ENCODE measurements at places on chromosomes 7 and 10.
A peak's percentile ranks its signal among the peaks of the same experiment; 100 is the strongest.

DNA sequence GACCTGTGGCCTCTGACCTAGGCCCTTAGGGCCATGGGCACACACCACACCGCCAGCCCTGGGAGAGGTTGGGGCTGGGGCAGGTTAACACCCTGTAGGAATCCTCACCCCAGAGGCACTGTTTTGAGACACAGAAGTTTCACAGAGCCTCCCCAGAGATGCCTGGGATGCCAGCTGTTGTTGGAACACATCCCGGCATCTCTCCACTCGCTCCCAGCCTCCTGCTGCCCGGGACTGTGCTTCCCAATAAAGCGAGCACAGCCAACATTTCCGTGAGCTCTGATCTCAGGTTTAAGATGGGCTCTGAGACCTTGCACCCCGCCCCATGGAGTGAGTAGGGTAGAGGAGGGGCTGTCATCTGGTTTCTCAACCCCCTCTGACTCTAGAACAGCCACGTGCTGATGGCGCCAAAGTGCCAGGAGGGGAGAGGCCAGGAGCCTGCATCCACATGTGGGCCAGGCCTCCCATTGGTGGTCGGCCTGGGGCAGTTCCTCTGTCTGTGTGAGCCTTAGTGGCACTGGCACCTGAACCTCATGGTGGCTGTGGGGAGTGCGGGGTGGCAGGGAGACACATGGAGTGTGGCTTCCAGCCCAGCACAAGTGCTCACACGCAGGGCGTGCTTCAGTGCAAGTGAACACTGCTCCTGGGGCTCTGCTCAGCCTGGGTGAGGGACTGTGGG lies 54.7 kb downstream of the RASGEF1A start:
- DNase-seq, result peak; percentile 20

DNA sequence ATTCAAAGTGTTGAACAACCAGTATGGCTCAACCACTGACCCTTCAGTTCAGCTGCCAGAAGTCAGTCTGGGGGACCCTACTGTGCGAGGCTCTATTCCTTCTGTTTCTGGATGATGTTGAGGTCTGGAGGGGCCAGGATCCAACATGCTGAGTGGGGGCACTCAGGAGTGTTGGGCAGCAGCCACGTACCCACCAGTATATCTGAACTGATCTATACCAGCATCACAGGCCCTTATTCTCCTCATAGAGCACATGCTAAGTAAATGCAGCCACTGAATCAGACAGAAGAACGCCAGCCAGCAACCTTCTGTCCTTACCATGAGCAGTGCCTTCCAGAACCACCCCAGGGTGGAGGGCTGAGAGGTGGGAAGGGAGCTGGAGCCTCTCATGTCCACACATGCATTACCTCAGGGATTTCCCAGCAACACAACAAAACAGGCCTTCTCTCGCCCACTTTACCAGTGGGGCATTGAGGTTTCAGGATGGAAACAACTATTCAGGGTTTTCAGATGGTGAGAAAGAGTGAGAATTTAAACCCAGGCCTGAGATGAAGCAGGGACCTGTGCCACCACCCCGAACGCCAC lies 6.8 kb upstream of the MSMB start:
- DNase-seq, result peak; percentile 70

- DNase-seq, result no peak
Observed at GRCh38 chr7:17328641-17329040, 30.2 kb downstream of the AHR start.

DNA sequence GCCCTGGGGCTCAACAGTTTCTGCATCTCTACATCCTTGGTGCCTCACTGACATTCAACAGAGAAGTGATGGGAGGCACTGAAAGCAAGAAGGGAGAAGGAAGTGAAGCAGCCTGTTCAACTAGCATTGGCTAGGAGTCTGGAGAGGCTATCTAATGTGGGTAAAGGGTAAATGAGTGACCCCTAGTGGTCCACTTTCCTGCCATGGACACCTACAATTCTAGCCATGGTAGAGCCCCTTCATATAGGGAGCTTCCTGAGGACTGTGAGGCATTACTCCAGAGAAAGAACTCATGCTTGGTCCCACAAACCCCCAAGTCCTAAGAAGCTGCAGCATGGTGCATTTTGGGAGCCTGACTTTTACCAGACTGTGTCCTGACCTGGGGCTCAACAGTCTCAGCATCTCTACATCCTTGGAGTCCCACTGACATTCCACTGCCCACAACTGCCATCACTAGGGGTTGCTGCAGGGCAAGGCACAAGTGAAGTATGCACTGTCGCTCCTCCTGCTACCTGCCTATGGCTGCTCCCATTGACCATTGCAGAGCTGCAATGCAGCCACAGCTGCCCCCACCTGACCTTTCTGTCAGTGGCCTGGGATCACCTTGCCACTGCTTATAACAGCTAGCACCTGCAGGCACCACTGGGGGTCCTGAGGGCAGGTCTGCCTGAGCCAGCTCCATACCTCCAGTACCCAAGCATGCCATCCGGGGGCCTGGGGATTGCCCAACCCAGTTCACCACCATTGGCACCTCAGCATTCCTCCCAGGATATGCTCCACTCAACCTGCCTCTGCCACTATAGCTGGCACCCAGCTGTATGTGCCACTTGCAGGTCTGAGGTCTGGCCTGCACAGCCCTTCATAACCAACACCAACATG lies 44.1 kb upstream of the CDK6 start:
- peak; percentile 22 for DNase-seq

DNA sequence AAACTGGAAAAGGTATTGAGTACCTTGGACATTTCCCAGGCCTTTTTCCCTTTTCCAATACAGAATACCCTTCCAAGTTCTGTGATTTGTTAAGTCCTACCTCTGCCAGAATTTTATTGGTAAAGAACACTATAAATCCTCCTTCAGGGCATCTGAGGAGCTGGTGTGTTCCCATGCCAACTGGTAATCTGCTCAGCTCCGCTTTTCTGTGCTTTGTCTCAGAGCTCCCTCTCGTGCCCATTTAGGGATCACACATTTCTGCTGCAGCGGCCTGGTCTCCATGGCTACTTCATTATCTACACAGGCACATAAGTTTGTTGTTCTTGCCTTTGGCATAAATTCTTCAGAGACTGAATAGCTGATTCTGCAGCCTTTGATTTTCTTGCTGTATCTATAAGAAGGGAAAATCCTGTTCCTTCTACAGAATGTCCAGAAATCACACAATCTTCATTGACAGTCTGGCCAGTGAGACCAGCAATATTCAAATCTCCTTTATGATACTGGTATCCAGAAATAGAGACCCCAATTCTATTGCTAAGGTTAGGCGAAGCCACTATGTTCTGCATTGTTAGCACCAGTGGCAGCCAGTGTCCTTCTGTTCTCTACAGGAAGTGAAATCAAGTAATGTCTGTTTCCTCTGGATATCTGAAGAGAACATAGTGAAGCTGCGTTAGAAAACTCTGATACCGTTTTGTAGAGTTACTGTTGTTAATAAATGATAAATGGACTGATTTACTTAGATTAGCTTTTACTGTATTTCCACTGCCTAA lies 51.9 kb downstream of the DENND11 start:
- DNase-seq, result peak; percentile 79

- no peak for DNase-seq
Observed at GRCh38 chr10:99995713-99996112, 14.0 kb downstream of the DNMBP start.

DNA sequence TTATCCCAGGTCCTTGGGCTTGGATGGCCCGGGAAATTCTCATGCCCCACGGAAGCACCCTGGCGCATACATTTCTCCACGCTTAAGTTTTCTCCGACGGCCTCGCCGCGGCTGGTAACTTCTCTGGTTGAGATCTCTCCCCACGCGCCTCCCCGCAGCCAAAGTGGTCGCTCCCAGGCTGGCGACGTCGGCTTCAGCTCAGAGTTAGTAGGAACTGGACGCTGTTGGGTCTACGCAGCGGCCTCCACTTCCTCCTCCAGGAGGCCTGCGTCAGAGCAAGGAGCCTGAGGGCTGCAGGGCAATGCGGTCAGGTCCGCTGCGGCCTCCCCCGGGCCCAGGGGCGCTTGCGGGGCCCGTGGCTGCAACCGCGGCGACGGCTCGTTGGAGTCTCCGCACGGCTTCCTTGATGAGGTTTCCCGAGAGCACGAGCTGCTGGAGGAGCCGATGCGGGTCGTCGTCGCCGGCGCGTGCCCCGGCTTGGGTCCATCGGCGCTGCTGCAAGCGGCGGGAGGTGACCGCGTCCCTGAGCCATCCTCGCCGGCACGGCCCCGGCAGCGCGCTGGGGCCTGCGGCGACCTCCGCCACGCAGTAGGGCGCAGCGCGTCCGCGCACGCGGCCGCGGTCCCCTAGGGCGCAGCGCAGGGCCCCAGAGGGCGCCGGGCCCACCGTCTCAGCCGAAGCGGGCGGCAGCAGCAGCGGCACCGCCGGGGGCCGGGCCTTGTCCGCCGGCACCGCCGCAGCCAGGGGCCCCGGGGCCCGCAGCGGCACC lies 744 bp downstream of the FRAT2 start:
- peak; percentile 54 for DNase-seq

DNA sequence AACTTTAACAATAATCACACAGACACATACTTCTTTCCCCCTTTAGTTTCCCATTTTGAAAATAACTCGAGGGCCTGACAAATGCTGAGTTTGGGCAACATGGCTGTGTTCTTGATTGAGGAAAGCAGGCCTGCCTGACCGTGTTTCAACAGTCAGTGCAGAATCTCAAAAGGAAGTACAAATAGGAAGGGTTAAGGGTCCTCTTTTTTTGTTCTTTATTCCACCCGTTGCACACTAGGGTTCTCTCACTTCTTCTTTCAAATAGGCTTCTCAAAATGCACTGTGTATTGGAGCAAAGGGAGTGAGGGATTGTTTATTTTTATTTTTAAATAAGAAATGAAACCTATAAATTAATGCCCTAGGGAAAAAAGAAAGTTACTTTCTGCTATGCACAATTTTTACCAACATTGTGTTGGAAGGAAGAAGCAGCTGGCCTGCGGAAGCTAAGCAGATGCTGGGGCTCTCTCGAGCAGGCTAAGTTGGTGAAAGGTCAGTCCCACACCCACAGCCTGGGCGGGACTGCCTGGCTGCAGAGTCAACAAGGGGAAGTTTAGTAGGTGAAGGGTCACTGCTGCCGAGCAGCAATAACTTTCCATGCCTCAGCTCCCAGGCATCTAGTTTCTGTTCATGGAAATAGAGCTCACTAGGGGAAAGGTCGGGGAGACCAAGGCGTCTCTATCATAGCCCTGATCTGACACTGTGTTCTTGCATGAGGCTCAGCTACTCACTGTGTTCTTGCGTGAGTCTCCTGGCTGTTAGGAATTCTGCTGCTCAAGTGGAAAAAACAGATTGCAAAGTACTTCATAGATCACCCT lies 12.2 kb upstream of the PDK4 start:
- DNase-seq, result peak; percentile 94

DNA sequence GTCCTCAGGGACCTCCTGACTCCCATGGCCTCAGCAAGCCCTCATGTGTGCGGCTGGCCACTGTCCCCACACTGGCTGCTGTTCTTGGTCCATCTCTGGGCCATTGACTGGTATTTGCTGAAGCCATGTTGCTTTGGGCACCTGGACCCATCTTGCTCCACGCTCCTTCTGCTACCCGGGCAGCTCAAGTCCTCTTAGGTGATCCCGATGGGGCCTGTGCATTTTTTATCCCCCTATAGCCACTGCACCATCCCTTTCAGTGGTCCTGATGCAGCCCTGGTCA lies 16.7 kb downstream of the RAMP3 start:
- DNase-seq, result no peak

DNA sequence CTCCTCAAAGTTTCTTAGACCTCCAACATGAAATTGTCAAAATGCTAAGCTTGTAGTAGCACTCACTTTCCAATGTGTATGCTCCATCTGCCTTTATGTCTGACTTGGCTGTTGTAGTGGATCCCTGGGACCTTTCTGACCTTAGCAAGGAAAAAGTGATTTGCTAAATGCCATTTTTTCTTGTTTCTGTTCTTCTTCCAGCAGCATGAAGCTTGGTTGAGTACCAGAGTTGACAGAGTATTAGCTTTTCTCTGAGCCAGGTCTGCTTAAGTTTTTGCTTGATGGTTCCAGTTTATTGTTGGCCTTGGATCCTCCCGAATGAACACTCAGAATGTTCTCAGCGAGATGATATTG lies 168.7 kb downstream of the SND1 start:
- DNase-seq, result no peak

DNA sequence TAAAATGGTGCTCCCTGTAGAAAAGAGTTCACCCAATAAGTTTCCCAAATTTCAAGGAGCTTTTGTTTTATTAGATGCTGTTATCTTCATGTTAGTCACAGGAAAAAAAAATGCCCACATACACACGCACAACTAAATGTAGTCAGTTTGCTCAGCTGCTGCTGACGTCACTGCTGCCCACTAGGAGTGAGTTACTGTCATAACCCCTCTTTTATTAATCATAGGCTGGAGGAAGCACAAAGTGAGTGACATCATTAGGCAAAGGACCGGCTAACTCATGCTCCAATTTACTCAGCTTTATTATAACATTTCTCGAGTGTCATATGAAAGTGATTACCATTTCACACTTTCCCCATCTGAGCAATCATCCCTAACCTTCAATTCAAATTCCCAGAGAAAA lies 6.7 kb upstream of the INHBA start:
- peak; percentile 54 for DNase-seq

DNA sequence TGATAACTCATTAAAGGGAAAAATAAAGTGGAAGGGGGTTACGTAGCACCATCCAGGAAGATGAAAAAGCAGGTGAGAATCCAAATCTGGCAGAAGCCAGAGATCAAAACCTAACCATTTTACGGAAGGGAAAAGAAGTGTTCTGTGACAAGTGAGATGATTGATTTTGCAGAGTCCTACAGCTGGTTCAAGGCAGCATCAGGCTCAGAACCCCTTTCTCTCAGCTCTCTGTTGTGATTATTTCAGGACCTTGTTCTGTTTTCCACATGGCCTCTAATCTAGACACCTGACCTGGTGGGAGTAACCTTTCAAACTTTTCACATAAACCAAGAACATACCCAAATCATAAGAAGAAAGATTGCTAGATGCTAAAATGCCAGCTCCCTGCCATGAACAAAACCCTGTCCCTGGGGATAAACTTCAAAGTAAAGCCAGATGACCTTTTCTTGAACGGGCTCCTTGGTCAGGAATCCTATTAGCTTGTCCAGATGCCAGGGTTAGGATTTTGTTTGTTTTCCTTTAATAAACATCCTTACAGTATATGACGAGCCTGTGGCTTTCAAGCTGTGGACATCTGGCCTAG lies 5.9 kb downstream of the DUSP5 start:
- DNase-seq, result no peak

- DNase-seq, result no peak
Observed at GRCh38 chr10:131697476-131698128, 203.2 kb upstream of the PPP2R2D start.

DNA sequence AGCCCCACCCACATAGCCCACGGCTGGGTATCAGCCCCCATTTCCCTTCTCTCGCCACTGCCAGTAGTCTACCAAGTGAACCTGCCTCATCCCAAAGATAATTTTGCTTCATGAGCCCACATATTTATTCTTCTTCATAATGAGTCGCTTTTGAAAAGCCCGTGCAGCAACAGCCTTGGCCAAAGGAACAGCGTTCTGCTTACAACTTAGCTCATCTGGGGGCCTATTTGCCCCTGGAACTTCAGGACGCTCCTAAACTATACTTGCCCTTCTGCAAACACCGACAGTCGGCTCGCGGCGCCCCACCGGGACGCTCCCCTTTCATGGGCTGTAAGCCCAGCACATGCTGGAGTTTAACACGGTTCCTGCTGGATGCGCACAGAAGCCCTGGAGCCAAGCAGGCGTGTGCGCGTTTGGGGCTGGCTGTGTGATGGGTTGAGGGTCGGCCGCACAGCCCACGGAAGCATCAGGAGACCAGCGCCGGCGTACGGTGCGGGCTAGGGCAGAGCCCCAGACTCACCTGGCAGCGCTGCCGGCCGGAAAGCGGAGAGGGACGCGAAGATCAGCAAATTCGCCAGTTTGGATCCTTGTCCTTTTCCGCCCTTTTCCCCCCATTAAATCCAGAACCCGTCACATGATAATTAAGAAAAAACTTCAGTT lies 370 bp downstream of the TMEM60 start:
- DNase-seq, result no peak

Measured in epithelial cell of esophagus (primary cell).